ENCODE measurements at places on chromosomes 7 and 10.

GRCh38 chr10:132184816-132185593, 1.7 kb upstream of the DPYSL4 start:
- DNase-seq = no peak

DNA sequence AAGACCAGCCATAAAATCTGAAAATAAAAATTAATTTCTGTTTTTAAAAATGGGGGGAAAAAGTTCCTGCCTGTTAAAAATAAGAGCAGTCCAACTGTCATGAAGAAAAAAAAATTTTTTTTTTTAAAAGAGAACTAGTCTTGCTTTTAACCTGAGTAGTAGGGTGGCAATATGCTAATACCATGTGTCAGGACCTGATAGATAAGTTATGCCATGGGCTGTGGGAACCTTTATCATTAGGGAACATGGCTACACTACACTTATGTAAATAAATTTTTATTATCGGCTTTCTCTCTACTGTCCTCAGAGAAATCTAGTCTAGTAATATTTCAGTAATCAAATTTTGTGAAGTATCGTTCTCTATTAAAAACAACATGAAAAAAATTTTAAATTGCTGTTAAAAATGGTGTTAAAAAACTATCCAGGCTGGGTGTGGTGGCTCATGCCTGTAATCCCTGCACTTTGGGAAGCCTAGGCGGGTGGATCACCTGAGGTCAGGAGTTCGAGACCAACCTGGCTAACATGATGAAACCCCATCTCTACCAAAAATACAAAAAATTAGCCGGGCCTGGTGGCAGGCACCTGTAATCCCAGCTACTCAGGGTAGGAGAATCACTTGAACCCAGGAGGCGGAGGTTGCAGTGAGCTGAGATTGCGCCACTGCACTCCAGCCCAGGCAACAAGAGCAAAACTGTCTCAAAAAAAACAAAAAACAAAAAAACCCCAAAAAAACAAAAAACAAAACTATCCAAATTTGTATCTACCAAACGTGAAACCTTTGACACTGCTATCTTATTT, 20.7 kb downstream of the NT5C3A start:
- DNase-seq = no peak

- DNase-seq = no peak
These were observed 65.7 kb upstream of the TBX20 start for GRCh38 chr7:35319606-35320005.

DNA sequence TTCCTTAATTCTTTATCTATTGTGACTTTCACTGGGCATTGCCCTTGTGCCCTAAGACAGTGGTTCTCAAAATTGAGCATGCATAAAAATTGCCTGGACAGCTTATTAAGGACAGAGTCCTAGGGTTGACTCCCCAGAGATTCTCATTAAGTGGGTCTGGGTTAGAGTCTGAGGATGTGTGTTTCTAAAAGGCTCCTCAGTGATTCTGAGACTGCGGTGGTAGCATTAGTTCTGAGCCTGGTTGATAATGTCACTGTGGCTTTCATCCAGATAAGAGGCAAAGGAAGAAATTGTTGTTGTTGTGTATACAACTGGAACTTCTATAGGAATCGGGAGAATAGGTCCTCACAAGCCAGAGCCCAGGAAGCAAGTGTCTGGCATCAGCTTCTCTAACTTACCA, 1.3 kb downstream of the IFIT2 start:
- no peak for DNase-seq

DNA sequence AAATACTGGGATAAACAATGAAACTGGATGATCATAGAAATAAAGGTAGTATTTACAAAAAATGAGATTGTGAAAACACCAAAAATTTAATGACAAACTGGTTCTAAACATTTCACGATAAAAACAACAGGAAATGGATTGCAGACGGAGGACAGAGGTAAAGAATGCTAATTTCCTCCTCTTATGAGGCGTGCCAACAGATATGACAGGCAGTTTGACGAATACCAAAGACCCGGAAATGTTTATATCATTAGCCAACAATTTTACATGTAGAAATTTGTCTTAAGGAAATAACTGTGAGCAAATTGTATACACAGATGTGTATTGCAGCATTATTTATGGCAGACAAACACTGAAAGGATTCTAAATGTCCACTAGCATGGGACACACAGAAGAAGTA, 162.0 kb upstream of the MGMT start:
- DNase-seq = no peak

GRCh38 chr7:151051108-151051507, 2.8 kb downstream of the ASIC3 start:
- no peak for DNase-seq

GRCh38 chr10:33123680-33124079, 165.7 kb upstream of the ITGB1 start:
- no peak for DNase-seq

Measured in NCI-H1930 (cell line).